Activated CD8-positive, alpha-beta memory T cell treated with anti-CD3 and anti-CD28 coated beads for 24 hours (primary cell): ENCODE measurements at places on chromosomes 5 and 9.

DNA sequence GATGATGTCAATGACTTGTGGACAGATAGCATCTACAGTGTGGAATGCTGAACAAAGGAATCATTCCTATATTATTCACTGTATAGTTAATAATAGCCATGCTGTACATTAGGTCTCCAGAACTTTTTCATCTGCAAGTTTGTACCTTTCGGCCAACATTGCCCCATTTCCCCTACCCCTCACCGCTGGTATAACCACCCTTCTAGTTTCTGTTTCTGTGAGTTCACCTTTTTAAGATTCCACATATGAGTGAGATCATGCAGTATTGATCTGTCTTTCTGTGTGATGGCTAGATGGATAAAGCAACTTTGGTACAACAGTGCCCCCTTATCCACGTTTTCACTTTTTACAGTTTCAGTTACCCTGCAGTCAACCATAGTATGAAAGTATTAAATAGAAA lies 18.8 kb upstream of the ALDH1B1 start:
- no peak for DNase-seq

GRCh38 chr9:89916001-89916597 lies 311.3 kb downstream of the GADD45G start:
- DNase-seq = peak; percentile 21

DNA sequence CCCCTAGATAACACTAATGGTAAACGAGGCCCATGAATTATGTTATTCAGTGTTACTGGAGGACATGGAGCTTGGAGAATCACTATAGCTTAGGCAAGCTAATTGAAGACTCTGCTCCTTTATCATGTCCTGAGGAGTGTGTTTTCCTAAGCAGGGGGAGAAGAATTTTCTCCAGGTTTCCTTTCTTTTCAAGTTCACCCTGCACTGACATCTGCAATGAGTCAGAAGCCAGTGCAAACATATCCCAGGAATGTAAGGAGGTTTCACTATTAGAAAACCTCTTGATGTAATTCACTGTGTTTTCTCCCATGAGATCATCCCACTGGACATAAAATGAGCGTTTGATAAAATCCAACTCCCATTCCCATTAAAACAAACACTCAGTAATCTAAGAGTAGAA lies 75.6 kb downstream of the DMRT2 start:
- DNase-seq = no peak

GRCh38 chr9:69004836-69005235 lies 9.1 kb downstream of the PRKACG start:
- no peak for DNase-seq

GRCh38 chr5:65556718-65557117 lies 6.2 kb downstream of the CENPK start:
- no peak for DNase-seq

DNA sequence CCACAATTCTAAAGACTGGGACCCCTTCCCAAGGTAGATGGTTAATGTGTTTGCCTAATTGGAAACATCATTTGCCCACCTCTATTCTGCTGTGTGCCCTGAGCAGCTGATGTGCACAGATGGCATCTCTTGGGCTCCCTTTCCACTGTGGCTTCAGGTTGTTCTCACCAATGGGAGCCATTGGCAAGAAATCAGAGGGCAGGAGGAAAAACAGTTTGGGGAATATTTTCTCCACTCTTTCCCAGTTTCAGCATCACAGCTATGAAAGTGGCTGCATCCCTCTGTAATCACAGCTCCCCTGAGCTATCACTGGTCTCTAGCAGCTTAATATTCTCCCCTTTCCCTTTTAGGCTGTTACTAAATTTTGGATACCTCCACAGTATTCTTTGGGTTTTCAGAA lies 911.6 kb upstream of the SEMA6A start:
- no peak for DNase-seq

DNA sequence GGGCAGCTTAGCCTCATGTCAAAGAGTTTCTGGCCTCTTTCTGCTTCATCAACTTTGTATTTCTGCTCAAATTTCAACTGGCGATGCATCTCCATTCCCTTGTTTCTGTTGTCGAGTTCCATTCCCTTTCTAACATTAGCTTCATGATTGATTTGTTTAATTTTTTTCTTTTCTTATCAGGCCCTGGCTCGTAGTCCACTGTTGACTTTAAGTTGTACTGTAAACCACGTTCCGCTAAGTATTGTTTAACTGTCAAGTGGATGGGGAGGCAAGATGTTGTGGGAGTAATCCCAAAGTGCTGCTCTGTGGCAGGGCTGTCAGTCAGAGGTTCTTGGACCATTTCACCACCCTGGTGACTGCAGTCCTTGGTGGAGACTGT lies 309.1 kb downstream of the PSAT1 start:
- DNase-seq = no peak

DNA sequence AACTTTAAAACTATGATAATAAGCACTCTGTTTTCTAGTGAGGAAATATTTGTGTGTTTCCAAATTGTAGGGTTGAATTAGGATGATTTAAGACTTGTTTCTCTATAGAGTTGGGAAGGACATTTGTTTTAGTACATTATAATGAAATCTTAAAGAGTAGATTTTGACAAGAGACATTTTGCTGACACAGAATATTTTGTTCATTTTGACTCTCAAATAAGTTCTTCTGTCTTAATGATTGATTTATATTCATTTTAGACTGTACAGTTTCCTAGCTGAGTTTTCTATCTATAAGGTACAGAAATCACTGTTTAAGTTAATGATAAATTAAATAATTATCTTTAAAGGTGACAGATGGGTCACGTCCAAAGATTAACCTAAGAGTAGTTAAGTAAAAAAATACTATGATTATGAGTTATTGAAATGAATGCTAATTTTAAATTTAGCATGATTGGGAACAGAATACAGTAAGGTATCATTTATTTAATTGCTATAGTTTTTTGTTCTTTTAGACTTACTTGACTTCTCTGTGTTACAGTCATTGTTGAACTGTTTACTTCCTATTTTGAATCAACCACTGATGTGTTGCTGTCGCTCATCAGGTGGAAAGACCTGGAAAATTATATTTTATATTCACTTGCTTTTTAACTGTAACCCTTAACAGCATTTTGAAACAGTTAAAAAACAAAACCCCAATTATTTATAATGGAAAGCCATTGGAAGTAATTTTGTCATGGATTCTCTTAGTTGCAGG lies 19.5 kb downstream of the PBX3 start:
- DNase-seq = no peak

DNA sequence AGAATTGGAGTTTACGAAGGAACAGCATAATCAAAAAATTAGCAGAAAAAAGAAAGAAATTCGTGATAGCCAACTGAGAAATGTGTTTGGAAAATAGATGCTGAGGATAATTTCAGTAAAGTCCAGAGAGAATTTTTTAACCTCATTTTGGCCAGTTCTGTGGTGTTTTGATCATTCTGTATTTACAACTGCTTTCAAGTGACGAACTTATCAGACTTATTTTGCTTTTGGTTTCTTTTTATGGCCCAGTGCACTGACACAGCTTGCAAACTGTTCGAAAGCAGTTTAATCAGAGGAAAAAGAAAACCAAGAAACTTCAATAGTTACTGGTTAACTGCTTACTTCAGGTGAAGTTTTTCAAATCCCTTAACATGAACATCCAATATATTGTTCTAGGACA lies 1.9 kb downstream of the SDHA start:
- peak; percentile 15 for DNase-seq

GRCh38 chr9:119802621-119803020 lies 433.4 kb upstream of the BRINP1 start:
- no peak for DNase-seq

- no peak for DNase-seq
Observed at GRCh38 chr9:134406366-134407120, 80.3 kb downstream of the RXRA start.

- DNase-seq = no peak
Observed at GRCh38 chr9:100082782-100083181, 16.0 kb downstream of the ERP44 start.

GRCh38 chr9:87751423-87751822 lies 25.5 kb downstream of the CTSL start:
- DNase-seq = no peak

DNA sequence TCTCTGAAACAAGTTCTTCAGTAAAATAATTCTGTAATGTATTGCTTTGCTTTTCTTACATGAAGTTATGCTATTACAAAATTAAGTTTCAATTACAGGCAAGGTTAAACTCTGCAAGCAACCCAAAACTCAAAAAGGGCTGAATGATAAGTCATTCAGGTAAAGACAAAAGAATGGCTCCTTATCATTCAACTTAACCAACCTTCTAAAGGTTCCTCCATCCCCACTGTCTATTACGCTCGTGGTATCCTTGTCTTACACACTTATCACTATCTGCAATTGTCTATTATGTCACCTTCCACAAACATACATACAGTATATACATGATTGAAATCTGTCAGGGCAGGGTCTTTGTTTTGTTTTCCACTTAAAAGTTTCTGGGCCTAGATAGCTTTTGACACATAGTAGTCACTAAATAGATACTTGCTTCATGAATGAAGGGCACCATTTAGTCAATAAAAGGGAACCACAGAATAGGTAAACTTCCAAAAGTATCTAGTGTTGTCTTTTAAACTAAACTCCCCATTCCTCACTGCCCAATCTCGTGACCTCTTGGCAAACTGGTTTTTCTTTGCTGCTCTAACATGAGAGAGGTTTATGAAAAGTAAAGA lies 6.9 kb downstream of the RPL37 start:
- DNase-seq = no peak

GRCh38 chr9:126149661-126150060 lies 177.0 kb upstream of the MVB12B start:
- peak; percentile 44 for DNase-seq

- no peak for DNase-seq
Observed at GRCh38 chr5:44385291-44385900, 3.8 kb downstream of the FGF10 start.

- DNase-seq = peak; percentile 54
Observed at GRCh38 chr5:132298298-132299212, 4.4 kb downstream of the SLC22A4 start.

DNA sequence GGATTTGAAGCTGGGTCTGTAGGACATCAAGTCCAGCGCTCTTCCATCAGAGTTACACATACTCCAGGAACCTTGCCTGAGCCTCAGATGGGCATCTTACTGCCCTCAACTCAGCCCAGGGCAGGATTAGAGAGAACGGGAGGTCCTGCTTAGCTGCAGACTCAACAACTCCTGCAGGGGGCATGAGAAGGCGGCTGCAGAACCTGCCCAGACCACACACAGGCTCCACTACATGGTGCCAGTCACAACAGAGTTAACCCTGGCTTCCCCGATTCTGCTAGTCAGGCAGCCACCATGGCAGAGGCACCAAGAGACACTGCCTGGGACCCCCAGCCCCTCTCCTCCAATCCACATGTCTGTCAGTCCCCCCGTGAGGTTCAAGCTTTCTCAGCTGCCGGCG lies 23.9 kb upstream of the CPLX2 start:
- no peak for DNase-seq

DNA sequence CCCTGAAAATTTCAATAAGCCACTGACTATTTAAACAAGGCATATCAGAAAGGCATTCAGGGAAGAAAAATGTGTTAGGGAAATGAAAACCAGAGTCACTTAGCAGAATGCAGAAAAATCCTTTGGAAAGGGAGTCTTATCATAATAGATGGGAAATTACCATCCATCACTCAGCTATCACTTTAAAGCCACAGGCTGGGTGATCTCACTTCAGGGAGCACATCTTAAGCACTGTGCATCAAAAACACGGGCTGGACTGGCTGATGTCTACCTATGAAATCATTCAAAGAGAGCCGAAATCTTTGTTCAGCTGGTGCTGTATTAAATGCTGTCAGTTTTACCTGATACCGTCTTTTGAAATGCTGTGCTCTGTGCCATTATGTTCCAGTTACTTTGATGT lies 73.5 kb downstream of the C9orf57 start:
- DNase-seq = no peak
